AML-193 (cell line): ENCODE measurements at places on chromosomes 11 and 22.

DNA sequence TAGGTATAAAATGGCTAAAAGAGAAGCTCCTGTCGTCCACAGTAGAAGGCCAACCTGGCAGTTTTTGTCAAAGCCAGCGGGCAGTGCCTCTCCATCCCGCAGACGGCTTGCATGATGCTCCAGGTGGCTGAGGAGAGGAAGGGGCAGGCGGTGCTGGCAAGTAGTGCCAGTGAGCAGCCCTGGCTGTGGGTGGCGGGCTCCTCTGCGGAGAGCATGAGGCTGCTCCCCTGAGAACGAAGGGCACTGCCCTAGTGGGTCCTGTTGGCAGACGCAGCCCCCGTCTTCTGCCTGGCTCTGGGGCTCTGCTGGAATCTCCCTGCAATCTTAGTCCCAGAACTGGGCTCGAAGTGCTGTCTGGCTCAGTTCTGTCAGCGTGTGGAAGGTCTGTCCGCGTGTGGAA lies 50.9 kb downstream of the SBF1 start:
- DNase-seq, result no peak

DNA sequence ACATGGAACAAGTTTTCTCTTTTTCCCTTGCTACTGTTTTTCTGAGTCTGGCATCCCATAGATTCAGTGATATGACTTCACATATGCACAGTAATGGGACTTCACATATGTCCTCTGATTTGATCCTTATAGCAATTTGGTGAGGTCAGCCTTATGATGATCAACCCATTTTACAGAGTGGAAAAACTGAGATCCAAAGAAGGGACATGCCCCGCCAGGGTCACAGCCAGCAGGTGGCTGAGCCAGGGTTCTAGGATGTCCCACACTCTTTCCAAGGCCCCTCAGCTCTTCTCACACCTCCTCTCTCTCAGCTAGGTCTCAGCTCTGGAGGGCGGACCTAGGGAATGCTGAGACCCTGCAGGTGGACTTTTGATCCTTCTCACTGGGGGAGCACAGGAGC lies 44.3 kb upstream of the CD82 start:
- no peak for DNase-seq

DNA sequence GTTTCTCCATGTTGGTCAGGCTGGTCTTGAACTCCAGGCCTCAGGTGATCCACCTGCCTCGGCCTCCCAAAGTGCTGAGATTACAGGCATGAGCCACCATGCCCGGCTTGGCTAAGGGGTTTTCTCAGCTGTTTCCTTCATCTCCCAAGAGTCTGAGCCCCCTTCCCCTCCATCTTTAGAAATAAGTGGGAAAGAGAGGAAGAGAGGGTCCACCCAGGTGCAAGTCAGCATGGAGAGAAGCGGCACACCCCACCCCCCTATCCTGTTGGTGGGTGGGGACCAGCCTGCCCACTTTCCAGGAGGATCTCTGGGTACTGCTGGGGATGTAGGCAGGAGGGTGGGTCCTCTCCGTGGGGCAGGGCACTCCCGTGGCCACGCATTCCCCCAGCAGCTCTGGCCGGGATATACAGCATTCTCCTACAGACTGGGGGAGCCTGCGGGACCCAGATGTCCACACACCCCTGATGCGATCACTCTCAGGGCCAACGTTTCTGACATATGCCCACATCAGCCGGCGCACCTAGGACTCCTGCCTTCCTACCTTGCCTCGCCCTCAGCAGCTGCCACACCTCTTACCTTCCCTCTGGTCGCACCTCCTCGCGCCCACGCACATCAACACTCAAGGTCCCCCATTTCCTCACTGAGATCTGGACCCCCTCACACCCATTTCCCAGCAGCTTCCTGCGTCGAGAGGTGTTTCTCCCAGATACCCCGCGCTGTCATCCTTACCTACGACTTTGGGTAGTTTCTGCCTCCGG lies 8.9 kb downstream of the SCARF2 start:
- DNase-seq, result no peak

DNA sequence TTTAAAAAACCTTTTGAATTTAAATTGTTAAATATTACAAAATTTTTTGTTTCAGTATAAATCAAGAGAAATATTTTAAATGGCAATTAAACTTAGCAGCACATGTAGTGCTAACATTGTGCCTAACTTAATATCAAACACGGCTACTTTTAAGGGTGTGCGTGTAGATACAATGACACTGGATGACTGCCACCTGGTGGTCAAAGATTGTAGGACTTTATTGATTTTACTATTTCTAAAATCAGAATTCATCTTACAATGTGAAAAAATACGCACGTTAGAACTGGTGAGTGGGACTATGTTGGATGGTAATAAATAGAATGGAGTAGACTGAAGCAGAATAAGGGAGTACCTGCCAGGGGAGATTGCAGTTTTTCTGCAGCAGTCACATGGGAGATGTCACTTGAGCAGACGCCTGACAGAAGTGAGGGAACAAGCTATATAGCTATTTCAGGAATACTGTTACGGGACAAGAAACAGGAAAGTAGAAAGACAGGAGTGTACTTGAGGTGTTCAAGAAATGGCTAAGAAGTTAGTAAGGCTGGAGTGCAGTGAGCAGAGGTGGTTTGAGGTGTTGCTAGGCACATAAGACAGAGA lies 52.9 kb downstream of the UVRAG start:
- peak; percentile 51 for DNase-seq

GRCh38 chr22:41368543-41369423 lies 13.0 kb upstream of the TEF start:
- no peak for DNase-seq

DNA sequence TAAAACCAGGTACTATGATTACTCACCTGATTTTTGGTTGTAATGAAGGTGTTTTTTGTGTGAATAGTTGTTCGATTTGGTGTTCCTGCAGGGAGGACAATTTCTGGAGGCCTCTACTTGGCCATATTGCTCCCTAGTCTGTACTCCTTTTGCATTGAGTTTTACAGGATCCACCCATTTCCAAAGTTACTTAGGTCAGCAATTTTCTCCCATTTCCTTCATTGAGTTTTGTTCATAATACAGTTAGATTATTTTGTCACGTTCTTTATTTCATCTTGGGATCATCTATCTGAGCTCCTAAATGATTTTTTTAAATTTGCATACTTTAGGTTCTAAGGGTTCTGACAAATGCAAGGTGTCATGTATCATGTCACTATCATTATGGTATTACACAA lies 20.1 kb upstream of the AQP11 start:
- DNase-seq, result no peak

DNA sequence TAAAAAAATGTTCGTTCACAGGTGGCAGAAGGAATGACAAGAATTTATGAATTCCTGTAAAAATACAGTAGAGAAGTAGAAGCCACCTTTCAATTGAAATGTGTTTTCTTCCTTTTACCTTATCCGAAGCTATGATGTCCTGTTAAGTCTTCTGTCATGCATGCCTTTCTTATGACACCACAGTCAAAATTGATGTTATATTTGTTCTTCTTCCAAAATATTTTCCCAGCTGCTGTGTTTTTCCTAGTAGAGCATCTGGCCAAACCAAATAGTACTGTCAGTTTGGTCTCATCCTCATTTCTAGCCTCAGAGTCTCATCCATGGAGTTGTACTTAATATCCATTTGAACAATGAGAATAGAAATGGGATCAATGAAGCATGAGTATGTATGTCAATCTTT lies 206.1 kb downstream of the PGR start:
- DNase-seq, result no peak

- peak; percentile 31 for DNase-seq
These were observed 28.8 kb upstream of the MOB2 start for GRCh38 chr11:1515082-1516060.

DNA sequence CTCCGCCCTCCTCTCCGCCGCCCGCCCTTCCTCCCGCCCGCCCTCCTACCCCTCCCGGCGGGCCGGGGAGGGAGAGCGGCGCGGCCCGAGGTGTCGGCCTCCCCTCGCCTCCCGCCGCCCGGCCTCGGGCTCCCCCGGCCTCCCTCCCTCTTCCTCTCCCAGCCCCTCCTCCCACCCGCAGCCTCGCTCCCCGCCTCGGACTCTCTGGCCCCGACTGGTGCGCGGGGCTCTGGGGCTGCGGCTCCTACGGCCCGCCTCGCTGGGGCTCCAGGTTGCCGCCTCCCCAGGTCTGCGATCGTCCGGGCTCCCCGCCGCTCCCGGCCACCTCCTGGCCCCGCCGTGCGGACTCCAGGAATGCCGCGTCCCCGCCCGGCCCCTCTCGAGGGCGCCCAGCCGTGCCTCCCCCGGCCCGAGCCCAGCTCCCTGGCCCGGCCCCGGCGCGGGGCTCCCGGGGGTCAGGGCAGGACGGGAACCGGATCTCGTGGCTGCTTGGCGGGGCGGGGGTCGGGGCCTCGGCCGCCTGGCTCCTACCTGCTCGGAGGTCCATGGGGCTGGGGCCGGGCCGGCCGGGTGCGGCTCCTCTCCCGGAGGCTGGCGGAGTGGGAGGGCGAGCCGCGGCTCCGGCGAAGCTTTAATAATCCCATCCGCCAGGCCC lies at the start of gene CLCF1:
Gene CLCF1, minus strand, starts transcription at position 606 of the 655 bp plus-strand sequence. Its CDS starts 59 bp downstream, at position 547.
- peak; percentile 24 for DNase-seq

- peak; percentile 31 for DNase-seq
These were observed 13.0 kb upstream of the OR6A2 start for GRCh38 chr11:6812390-6813005.

- no peak for DNase-seq
These were observed 11.8 kb downstream of the BCR start for GRCh38 chr22:23192133-23192532.

DNA sequence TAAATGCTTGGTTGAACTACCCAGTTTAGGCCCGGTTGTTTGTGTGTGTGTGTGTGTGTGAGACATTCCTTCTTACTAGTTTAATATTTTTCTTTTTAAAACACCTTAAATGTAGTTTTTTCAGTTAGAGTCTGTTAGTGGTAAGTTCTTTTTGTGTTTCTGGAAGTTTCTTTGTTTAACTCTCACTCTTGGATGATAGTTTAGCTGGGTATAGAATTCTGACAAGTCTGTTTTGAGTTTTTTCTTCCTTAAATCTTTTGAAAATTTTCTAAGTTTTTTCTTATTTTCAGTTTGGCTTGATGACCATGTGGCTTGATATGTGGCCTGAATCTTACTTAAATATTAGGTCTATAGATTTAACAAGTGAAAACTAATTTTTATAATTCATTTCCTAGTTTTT lies 60.1 kb downstream of the PDE3B start:
- DNase-seq, result no peak

GRCh38 chr11:7592711-7593110 lies 78.9 kb downstream of the PPFIBP2 start:
- peak; percentile 67 for DNase-seq

GRCh38 chr11:72120930-72121329 lies 8.4 kb upstream of the ANAPC15 start:
- DNase-seq, result no peak

- DNase-seq, result no peak
These were observed 2219.9 kb downstream of the LRRC4C start for GRCh38 chr11:39239553-39239952.

DNA sequence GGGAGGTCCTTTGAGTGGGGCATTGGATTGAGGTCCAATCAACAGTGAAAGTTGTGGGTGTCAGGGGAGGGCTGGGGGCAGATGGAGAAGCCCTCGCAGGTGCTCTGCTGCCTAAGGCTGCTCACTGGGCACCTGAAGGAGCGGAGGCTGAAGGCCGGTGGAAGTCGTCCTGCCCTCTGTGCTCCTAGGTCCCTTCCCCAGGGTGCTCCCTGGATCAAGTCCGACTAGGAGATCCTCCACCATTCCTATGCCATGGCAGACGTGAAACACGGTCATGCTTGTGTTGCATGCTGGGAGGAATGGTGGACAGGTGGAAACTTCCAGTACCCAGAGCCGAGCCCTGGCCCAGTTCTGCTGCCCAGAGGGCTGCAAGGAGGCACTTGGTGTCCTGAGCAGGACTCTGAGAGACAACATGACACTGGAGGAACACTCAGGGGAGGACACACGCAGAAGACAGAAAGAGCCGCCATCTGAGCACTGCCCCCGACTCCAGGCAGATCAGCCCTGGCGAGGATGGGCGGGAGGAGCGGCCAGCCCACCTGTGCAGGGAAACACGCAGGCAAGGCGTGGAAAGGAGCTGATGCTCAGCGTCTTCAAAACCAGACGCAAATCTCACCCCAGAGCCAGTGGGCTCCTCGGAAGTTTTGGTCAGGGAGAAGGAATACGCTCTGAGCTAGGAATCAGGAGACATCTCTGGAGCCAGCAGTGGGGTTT lies 786.8 kb downstream of the BRD1 start:
- no peak for DNase-seq

DNA sequence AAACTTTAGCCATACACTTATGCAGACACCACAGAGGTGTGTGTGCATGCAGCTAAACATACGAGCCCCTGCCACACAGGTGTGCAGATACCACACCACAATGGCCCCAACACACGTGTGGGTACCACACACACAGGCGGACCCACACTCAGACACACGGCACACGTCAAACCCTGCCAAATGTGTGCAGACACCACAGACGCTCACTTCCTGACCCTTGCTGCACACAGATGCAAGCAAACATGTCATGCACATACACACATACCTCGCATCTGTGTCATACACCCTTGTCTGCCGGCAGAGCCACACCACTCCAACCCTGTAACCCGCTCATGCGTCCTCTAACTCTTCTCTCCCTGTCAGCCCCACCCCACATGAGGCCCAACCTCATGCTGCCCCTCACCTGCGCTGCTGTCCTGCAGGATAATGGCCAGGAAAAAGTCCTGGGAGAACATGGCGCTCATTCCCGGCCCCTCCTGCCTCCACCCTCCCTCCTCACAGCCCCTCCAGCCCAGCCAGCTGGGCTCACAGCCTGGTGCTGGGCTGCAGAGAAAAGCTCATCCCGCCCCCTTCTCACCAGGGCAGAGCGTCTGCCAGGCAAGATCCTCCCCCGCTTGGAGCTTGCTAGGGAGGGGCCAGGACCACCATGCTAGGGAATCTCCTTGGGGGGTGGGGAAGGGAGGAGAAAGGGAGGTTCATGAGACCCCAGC lies 14.2 kb downstream of the SMPD1 start:
- no peak for DNase-seq

DNA sequence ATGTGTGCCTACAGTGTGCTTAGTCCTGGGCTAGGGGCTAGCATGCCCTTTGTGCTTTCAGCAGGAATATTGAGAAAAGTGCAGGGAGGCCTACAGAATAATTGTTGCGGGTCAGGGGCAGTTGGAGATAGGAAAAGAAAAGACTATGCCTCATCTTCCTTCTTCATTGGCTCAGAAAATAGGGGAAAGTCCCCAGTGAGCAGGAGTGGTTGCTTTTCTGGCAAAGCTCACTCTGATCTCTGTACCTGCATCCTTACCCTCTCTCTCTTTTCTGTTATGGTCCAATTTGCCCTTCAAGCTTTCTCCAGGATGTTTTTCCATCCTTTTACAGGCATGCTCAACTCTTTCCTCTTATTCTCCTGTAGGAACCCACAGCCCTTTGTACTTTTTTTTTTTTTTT lies 29.5 kb upstream of the RRM1 start:
- no peak for DNase-seq

- no peak for DNase-seq
These were observed 1.5 kb downstream of the RAB39A start for GRCh38 chr11:107929611-107930200.

- no peak for DNase-seq
These were observed 288.4 kb upstream of the PITPNB start for GRCh38 chr22:28207281-28208030.

DNA sequence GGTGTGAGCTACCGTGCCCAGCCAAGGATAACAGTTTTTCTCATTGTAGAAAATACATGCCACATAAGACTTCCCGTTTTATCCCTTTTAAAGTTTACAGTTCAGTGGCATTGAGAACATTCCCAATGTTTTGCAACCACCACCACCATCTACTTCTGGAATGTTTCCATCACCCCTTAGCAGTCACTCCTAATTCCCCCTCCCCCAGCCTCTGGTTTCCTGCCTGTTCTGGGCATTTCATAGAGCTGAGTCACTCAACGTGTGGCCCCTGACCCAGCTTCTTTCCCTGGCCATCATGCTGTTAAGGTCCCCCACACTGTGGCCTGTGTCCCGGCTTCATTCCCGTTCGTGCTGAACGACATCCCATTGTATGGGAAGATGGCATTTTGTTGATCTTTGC lies 30.7 kb downstream of the FGF4 start:
- no peak for DNase-seq
